ENCODE measurements at places on chromosomes 11 and 22.
A peak's percentile ranks its signal among the peaks of the same experiment; 100 is the strongest.

DNA sequence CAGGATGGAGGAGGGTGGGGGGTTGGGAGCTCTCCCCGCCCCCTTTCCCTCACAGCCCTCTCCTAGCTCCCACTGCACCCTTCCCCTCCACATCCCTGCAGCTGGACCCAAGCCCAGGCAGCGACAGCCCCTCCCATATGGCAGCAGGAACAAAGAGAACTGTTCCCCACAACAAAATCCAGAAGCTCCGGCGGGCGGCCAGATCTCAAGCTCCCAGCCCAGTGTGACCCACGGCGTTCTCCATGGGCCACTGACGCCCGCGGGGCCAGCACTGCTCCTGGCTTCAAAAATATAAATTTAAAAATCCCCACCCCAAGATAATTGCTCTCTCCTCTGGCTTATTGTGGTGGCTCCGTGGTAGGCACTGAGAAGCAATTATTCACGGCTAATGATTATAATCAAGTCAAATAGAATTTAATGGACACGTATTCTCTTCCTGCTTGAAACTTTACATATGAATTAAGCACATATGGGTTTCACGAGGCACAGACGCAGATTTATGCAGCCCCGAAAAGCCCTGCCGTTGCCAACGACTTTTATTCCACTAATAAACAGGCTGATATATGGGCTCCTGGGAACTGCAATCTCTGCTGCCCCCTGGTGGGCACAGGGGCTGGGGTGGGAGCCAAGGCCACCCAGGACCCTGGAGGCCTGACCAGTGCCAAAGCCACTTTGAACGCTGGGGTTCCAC lies 17.5 kb downstream of the MACROD1 start:
- peak; percentile 71 for DNase-seq

DNA sequence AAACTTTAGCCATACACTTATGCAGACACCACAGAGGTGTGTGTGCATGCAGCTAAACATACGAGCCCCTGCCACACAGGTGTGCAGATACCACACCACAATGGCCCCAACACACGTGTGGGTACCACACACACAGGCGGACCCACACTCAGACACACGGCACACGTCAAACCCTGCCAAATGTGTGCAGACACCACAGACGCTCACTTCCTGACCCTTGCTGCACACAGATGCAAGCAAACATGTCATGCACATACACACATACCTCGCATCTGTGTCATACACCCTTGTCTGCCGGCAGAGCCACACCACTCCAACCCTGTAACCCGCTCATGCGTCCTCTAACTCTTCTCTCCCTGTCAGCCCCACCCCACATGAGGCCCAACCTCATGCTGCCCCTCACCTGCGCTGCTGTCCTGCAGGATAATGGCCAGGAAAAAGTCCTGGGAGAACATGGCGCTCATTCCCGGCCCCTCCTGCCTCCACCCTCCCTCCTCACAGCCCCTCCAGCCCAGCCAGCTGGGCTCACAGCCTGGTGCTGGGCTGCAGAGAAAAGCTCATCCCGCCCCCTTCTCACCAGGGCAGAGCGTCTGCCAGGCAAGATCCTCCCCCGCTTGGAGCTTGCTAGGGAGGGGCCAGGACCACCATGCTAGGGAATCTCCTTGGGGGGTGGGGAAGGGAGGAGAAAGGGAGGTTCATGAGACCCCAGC lies 14.2 kb downstream of the SMPD1 start:
- DNase-seq: no peak

- no peak for DNase-seq
Observed at GRCh38 chr22:17412232-17412631, 43.0 kb downstream of the CECR2 start.

GRCh38 chr11:116660011-116660410 lies 112.8 kb downstream of the BUD13 start:
- DNase-seq: no peak

DNA sequence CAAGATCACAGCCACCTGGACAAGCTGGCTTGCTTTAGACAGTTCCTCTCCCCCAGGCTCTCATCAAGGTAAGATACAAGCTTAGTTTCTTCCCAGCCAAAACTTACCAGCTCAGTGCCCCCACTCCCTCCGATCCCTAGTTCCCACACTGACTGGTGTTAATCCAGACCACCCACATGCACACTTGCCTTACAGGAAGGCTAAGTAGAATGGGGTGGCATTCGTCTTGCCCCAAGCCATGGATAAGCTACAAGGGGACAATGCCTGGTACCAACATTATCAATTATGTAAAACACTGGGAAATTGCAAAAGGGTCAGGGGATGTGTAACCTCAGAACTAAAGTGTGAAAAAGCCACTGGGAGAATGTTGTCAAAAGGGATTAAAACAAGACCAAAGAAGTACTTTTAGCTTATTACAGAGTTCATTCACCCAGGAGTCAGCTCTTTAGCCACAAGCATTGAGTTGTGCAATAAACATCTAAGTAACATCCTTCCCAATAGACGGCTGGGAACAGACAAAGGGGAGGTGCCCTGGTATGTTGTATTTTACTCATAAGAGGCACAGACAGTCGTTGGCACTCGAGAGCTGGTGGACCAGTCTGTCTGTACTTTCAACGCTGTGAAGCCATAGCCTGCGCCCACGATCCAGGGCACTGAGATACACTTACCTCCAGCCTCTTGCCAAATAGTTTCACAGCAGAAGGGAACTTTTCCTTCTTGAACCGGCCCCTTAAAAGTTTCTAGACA lies 1.1 kb downstream of the DHCR7 start:
- DNase-seq: no peak

GRCh38 chr22:19240813-19241592 lies 50.5 kb downstream of the CLTCL1 start:
- DNase-seq: no peak

DNA sequence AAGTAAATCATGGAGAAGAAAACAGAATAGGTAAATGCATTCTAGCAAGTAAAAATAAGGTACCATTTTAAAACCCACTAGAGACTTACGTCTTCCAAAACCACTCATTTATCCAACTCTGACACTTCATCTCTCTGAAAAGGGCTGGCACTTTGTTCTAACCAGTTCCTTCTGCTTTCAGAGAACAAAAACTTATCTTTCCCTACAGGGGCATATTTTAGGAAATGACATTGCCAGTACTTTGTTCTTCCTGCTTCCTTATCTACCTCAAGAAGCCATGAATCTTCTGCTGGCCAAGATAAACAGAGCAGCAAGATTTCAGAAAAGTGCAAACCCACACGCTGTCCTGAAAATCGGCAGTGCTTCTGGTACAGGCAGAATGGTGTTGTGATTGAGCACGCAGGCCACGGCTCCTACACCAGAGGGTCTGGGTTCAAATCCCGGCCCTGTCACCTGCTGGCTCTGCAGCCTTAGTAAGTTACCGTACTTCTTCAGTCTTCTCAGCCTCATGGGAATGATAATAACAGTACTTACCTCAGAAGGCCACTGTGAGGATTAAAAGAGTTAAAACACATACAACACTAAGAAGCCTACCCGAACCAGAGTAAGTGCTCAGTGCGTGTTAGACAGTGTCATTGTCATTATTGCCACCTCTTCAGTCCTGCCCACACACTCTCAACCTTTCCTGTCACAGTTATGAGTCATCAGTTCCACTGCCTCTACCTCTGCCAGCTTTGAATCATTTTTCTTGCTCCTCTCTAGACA lies 11.0 kb downstream of the MPZL3 start:
- peak; percentile 63 for DNase-seq

DNA sequence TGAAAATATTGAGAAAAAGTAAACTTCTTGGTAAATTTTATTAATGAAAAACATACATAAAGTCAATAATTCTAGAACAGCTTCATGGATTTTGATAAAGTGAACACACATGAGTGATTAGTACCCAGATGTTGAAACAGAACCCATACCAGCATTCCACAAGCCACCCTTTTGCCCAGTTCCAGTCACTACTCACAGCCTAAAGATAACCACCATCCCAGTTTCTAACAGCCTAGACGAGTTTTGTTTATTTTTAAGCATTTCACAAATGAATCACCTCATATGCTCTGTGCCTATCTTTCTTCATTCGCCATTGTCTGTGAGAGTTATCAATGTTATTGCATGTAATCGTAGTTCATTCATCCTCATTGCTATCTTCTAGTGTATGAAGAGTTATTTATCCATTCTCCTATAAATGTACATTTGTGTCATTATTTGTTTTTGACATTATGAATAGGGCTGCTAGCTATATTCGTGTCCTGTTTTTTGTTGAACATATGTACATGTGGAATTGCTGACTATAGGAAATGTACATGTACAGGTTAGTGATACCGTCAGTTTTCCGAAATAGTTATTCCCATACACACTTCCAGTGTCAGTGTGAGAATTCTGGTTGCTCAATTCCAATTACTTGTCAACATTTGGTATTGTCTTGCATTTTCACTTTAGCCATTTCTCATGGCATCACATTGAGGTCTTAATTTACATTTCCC lies 44.5 kb upstream of the TEAD1 start:
- DNase-seq: no peak

DNA sequence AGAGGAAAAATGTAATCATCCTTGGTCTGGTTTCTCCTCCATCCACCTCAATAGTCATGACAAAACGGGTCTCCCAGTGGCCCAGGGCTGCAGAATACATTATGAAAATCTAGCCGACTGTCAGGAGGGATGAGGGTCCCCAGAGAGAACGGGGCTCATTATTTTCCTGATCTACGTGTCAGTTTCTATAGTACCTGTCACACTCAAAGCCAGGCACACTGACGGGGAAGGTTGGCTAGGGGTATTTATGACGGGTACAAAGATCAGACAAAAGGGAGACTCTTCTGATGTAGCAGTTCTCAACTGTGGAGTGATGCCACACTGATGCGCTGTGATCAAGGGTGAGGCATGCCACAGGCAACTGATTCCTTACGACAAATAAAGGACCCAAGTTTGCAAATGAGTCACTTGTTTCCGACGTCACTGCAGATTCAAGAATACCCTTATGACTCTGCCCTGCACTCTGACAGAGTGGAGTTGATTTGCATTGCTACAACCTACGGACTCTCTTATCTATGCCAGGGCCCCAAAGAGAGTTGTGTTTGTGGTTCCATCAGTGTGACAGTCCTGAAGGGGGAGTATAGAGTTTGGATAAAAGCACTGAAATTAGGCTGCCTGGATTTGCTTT lies 188.2 kb upstream of the TBCEL start:
- no peak for DNase-seq

DNA sequence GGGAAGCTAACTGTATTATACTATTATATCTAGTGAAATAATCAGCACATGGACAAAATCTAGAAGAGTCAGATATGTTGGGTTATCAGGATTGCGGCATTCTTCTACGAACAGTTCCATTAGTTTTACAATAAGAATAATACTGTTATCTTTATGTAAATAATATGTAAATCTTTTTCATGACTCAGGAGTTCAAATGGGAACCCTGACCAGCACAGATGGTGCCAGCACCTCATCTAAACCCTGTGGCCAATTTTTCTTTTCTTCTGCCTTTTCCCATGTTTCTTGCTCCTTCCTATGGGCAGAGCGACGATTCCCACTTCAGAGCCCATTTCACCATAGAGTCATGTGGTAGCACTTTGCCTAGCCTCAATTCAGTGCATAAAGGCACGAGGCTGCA lies 68.4 kb upstream of the CYP2D6 start:
- no peak for DNase-seq

GRCh38 chr11:76802621-76803020 lies 19.5 kb downstream of the TSKU start:
- DNase-seq: no peak

- DNase-seq: no peak
Observed at GRCh38 chr11:86790867-86791849, 9.2 kb upstream of the PRSS23 start.

GRCh38 chr11:66957971-66958231 lies 282 bp downstream of the PC start:
- no peak for DNase-seq

DNA sequence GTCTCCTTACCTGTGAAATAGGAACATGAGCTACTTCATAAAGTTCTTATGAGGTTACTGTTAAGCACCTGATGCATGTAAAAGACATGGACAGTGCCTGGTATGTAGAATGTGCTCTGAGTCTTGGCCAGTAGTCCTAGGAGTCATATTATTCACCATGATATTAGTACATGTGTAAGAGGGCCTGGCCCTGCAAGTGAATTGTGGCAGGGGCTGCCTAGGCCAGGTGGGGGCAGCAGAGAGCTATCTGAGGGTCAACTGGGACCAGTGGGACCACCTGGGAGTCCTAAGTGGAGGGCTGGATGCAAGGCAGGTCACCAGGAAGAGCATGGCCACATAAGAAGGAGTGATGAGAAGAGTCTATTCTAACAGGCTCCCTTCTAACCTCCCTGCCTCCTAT lies 529.5 kb downstream of the SOX6 start:
- no peak for DNase-seq

- no peak for DNase-seq
Observed at GRCh38 chr22:30445438-30446145, 20.0 kb downstream of the MTFP1 start.

- DNase-seq: peak; percentile 56
Observed at GRCh38 chr11:2269601-2270321, 627 bp downstream of the ASCL2 start.

GRCh38 chr22:41681616-41682015 lies 7.1 kb downstream of the SNU13 start:
- DNase-seq: peak; percentile 21

GRCh38 chr22:19406846-19407245 lies 24.7 kb downstream of the HIRA start:
- no peak for DNase-seq

DNA sequence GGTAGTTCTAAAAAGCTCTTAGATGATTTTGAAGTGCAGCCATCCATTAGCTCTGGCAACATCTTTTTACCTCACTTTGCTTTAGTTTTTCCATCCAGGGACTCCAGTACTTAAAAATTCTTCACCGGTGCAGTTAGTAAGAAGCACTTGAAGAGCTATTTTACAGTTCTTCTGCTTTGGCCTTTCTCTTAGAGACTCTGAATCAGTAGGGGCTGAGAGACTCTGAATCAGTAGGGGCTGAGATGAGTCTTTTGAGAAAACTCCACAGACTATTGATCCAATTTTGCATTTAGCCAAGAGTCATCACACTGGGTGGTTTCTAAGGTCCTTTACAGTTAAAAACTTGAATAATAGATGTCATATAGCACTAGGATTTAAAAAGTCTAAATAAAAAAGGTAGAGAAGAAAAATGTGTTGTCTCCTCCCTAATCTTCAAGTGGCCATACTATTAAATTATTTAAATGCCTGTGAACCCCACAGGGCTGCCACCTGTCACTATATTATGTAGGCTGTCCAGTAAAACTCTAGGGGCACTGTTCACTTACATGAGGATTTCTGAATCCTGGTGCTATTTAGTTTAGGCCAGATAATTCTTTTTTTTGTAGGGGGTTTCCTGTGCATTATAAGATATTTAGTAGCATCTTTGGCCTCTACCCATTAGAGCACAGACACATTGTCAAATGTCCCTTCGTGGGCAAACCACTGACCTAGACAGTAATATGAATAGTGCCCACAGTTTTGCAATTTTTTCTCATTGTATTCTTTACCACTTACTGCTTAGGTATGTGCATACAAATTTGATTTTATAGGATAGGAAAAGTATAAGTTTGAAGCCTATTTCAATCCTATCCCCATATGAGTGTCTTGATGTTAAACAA lies 26.3 kb upstream of the HIKESHI start:
- DNase-seq: no peak

GRCh38 chr11:33773404-33773986 lies 825 bp downstream of the FBXO3 start:
- DNase-seq: no peak

GRCh38 chr11:45777127-45777969 lies 27.6 kb upstream of the SLC35C1 start:
- DNase-seq: no peak

GRCh38 chr11:119470317-119471291 lies 47.6 kb upstream of the THY1 start:
- no peak for DNase-seq

All from CD4-positive, alpha-beta T cell treated with Interferon alpha-2 for 1 hour (primary cell).